ENCODE measurements at places on chromosomes 4 and X.

GRCh38 chr4:19026281-19026680, 1004.7 kb upstream of the LCORL start:
- no peak for DNase-seq

DNA sequence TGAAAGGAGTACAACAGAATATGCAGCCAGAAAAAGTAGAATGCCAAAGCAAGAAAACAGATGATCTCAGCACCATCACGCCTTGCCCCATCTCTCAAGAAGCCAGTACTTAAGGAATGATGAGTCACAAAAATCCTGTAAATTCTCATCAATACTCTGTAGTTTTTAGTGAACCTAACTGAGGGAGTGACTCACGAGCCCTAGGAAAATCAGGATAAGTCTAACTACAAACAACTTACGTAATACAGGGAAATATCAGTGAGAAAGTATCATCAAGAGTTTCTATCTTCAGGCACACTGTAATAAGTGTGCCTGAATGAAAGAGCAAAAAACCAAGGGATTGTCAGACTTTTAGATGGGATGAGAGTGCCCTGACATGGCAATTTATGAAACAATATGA, 644.4 kb downstream of the STPG2 start:
- no peak for DNase-seq

DNA sequence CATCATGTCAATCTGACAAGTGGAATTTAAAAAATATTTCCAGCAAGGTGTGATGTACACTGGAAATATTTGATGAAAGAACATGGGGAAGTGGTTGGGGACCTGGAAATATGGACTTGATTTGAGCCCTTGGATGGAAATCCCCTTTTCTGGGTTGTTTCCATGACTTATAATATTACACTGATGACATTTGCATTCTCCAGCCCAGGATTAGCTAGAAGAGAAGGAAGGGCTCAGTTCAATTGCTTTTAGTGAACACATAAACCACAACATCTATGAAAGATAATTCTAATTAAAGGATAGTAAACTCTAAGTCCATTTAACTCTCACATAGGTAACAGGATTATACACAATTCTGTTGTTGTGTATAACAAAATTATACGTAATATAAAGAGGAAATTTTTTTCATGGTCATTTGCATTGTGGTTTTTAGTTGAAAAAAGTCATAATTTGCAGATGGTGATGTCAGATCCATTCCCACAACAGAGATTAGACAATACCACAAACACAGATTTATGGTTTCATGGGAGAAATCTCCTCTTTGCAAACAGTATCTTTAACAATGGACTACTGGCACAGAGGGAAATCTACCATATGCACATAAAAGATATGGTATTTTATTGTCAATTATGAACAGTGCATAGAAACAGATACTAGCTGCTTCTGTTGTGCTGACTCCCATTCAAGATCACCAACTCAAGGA, 126.5 kb downstream of the DKK2 start:
- DNase-seq = no peak

DNA sequence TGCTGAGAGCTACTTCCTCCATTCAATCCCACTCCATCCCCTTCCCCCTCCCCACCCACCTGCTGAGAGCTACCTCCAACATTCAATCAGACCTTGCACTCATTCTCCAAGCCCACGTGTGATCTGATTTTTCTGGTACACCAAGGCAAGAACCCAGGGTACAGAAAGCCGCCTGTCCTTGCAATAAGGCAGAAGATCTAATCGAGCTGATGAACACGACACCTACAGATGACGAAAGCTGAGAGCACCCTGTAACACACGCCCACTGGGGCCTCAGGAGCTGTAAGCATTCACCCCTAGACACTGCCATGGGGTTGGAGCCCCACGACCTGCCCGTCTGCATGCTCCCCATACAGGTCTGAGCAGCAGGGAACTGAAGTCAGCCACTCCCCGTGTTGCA, 58.3 kb downstream of the TRIML1 start:
- DNase-seq = no peak

- DNase-seq = no peak
Observed at GRCh38 chr4:133484287-133484686, 335.2 kb downstream of the PCDH10 start.

All from stimulated activated CD4-positive, alpha-beta T cell treated with anti-CD3 and anti-CD28 coated beads, Interleukin-2, amount 100 ng/mL, for 4 hours (primary cell).